ENCODE measurements at places on chromosomes 5 and 9. TPM values are rescaled to one million over a fixed set of nuclear protein-coding genes. Genes with fewer than 3 reads are reported as not detected.

CTNND2 gene
- total RNA-seq = not detected

CA9 gene
- not detected for total RNA-seq

SAXO1 gene
- not detected for total RNA-seq

PCDHB9 gene
- 7.3 TPM for total RNA-seq

GPR151 gene
- not detected for total RNA-seq

TRPM6 gene
- not detected for total RNA-seq

SLC25A2 gene
- total RNA-seq = not detected

C9 gene
- total RNA-seq = not detected

SOX30 gene
- total RNA-seq = not detected

MARCHF3 gene
- not detected for total RNA-seq

SLC34A1 gene
- total RNA-seq = not detected

All from G401 (cell line).